Spinal cord (tissue), 10 donors: ENCODE measurements at places on chromosomes 4 and X. TPM values are rescaled to one million over a fixed set of nuclear protein-coding genes. Genes with fewer than 3 reads are reported as not detected.

DNA sequence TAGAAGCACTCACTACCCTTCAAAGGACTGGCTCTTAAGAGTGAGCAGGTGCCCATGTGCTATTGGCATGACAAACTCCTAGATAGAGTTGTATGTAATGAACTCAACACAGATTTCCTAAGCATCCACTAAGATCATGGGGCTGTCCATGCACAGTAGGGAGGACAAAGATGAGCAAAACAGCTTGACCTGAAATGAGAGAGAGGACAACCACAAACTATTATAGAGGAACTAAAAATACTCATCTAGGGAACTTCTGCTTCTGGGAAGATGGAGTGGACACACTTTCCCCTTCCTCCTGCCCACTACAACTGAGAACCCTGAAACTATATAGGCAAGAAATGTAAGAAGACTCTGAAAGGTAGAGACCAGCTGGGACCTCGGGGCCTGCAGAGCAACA lies 20.8 kb upstream of the TMEM128 start:
- peaks cover 26% of the 10 kb centered on the region for H3K36me3 ChIP-seq
- no peak overlapping the region for H3K4me3 ChIP-seq
- H3K27me3 ChIP-seq = no peaks in the 10 kb centered on the region
- H3K4me1 ChIP-seq = no peaks in the 10 kb centered on the region
- no peak for DNase-seq
- H3K27ac ChIP-seq = no peak overlapping the region

DNA sequence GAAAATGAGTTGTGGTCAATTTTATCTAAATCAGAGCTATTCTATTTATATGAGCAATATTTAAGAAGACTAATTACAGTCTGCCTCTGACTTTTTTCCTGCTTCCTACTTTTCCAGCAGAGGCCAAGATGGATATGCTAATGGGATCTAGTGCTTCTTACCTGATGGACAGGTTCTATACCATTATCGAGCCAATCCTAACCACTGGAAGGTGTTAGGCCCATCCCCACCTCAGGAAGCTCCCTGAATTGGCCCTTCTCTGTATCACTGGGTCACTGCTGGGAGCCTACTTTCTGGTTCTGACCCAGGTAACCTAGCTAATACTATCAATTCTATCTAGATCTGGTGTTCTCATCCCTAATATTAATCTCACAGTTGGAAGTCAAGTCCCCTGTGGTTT lies 577 bp upstream of the YIPF7 start:
- no peaks in the 10 kb centered on the region for H3K36me3 ChIP-seq
- H3K27ac ChIP-seq = no peak overlapping the region
- no peak for DNase-seq
- H3K4me1 ChIP-seq = no peaks in the 10 kb centered on the region
- no peaks in the 10 kb centered on the region for H3K27me3 ChIP-seq

DNA sequence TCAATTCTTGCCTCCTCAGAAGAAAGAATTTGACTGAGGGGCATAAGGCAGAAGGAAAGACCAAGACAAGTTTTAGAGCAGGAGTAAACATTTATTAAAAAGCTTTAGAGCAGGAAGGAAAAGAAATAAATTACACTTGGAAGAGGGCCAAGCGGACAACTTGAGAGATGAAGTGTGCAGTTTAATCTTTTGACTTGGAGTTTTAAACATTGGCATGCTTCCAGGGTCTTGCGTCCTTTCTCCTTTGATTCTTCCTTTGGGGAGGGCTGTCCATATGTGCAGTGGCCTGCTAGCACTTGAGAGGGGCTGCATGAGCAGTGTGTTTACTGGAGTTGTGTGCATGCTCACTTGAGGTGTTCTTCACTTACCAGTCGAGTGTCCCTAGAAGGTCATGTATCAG lies 275.8 kb upstream of the IL1RAPL1 start:
- no peaks in the 10 kb centered on the region for H3K4me1 ChIP-seq
- no peak overlapping the region for H3K27ac ChIP-seq

- no peak for DNase-seq
- H3K4me1 ChIP-seq = no peaks in the 10 kb centered on the region
- peaks cover 5% of the 10 kb centered on the region for H3K27me3 ChIP-seq
- H3K27ac ChIP-seq = no peak overlapping the region
Observed at GRCh38 chrX:42149765-42150164, 226.4 kb upstream of the CASK start.

GRCh38 chr4:2929469-2929868 lies 33.7 kb downstream of the NOP14 start:
- peaks cover 88% of the 10 kb centered on the region for H3K36me3 ChIP-seq
- no peak overlapping the region for H3K27ac ChIP-seq
- H3K27me3 ChIP-seq = no peaks in the 10 kb centered on the region
- peaks cover 32% of the 10 kb centered on the region for H3K4me1 ChIP-seq
- H3K4me3 ChIP-seq = no peak overlapping the region
- no peak for DNase-seq

- H3K27me3 ChIP-seq = peaks cover 5% of the 10 kb centered on the region
- no peaks in the 10 kb centered on the region for H3K36me3 ChIP-seq
- H3K4me1 ChIP-seq = no peaks in the 10 kb centered on the region
- H3K4me3 ChIP-seq = no peak overlapping the region
Observed at GRCh38 chrX:11351375-11352295, 58.4 kb downstream of the AMELX start.

DNA sequence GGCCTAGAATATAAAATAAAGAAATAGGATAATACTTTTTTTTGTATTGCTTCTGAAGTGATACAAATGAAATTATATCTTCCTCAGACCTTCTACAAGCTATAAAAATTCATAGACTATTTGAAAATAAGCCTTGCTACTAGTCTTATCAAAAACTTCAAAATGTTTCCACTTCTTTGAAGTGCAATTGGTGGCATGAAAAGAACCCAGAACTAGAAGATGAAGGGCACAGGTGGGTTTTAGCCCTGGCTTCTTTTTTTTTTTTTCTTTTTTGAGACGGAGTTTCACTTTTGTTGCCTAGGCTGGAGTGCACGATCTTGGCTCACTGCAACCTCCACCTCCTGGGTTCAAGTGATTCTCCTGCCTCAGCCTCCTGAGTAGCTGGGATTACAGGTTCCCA lies 44.2 kb downstream of the GSX2 start:
- H3K36me3 ChIP-seq = no peaks in the 10 kb centered on the region
- H3K4me3 ChIP-seq = no peak overlapping the region
- no peak for DNase-seq
- no peaks in the 10 kb centered on the region for H3K4me1 ChIP-seq

DNA sequence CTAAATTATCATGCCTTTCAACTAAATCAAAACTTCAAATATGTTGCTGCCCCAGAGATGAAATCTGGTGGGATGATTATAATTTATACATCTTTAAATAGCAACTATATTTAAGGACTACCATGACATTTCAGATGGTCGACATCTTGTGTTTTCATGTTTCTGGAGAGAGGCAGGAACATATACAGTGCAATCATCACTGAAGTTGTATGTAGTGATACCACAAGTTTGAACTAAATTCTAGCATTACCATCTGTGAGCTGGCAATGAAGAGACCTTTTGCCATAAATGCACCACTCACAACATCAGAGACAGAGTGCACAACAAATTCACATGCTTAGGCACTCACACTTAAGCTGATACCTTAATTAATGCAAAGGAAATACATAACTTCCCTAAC lies 196.4 kb upstream of the GPC4 start:
- no peaks in the 10 kb centered on the region for H3K36me3 ChIP-seq
- no peak overlapping the region for H3K27ac ChIP-seq
- H3K27me3 ChIP-seq = peaks cover 4% of the 10 kb centered on the region
- H3K4me1 ChIP-seq = no peaks in the 10 kb centered on the region
- DNase-seq = no peak

DNA sequence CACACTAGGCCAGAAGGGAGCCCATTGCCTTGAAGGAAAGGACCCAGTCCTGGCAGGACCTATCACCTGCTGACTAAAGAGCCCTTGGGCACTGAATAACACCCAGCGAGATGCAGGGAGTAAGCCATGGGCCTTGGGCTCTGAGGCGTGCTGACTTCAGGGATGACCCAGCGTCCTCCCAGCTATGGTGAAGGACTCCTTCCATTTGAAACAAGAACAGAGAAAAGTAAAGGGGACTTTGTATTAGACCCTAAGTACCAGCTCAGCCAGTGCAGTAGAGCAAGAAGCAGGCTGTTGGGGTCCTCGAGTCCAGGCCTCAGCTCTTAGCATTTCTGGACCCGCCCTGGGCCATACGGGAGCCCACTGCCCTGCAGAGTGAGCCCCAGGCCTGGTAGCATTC lies 5.1 kb downstream of the ETDA start:
- no peaks in the 10 kb centered on the region for H3K27me3 ChIP-seq
- H3K36me3 ChIP-seq = no peaks in the 10 kb centered on the region
- DNase-seq = no peak

DNA sequence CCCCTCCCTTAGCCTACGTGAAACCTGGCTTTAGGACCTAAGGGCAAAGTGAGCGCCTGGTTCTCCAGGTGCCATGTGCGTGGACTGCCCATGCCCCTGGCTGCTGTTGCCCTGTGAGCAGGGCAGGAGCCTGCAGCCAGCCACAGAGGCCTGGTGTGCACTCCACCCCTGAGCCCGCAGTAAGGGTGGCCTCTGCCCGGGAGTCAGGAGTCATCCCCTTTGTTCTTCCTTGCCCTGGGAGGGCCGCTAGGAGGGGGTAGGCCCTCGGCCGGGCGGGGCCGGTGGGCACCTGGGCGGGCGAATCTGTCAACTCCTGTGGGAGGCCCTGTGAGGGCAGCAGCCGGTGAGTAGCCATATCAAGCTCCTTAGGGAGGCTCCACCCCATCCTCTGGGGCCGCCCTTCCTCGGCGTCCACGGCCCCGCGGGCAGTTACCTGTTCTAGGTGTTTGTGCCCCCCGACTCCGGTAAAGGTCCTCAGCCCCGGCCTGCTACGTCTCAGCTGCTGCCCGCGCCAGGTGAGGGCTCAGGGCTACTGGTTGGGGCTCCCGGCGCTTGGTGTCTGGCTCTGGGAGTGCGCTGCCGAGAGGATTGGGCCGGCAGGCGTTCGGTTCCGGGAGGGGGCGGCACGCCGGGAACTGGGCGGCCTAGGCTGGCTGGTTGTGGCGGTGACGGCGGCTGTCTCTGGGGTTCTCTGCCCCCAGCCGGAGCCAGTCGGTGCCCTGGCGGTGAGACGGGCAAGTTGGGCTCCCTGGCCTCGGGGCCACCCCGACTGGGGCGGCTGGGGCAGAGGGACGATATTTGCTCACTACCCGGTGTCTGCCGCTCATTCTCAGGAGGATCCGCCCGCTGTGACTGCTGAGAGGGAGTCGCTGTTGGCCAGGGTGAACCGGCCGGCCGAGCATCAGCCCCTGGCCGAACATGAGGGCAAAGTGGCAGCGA lies 1060.2 kb downstream of the TECRL start:
- H3K27me3 ChIP-seq = no peaks in the 10 kb centered on the region
- no peak overlapping the region for H3K4me3 ChIP-seq
- H3K36me3 ChIP-seq = no peaks in the 10 kb centered on the region
- no peak for DNase-seq

- no peaks in the 10 kb centered on the region for H3K4me1 ChIP-seq
- no peak for DNase-seq
- H3K4me3 ChIP-seq = no peak overlapping the region
Observed at GRCh38 chr4:113371111-113371510, 321.7 kb downstream of the ANK2 start.

- H3K36me3 ChIP-seq = no peaks in the 10 kb centered on the region
- H3K27me3 ChIP-seq = no peaks in the 10 kb centered on the region
- DNase-seq = no peak
- no peak overlapping the region for H3K4me3 ChIP-seq
Observed at GRCh38 chrX:85611926-85612325, 232.5 kb upstream of the POF1B start.

DNA sequence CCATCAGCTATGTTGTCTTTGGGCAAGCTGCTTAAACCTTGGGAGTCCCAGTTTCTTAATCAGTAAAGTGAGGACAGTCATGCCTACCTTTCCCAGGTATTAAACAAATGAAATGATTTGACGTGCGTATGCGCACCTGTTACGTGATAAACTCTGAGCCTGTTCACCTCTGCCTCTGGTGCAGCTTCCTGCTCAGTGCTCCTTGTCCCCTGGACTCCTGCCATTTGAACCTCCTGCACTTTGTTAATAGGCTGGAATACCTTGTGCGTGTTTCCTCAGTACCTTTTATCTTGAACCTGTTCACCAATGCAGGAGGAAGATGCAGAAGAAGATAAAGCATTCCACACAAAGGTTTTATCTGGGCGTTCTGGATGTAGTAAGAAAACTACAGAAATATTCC lies 211.9 kb downstream of the CEP135 start:
- no peaks in the 10 kb centered on the region for H3K4me1 ChIP-seq
- H3K27ac ChIP-seq = no peak overlapping the region
- no peaks in the 10 kb centered on the region for H3K27me3 ChIP-seq
- no peak overlapping the region for H3K4me3 ChIP-seq

DNA sequence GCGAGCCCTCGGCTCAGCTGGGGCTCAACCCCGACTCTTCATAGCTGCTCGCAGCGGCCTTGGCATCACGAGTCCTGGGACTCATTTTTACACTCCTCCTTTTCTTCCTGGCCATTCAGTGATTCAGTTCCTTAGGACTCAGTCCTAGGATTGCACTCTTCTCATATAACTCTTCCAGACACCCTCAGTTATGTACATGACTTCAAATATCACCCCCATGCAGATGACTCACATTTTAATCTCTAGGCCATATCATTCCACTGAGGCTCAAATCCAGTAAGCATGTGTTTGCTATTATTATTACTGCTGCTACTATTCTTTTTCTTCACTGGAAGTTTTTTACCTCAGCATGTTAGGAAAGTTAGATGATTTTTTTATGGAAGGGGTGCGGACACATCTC lies 14.4 kb downstream of the ITGB1BP2 start:
- H3K4me1 ChIP-seq = no peaks in the 10 kb centered on the region
- H3K27me3 ChIP-seq = no peaks in the 10 kb centered on the region
- no peak overlapping the region for H3K27ac ChIP-seq
- H3K36me3 ChIP-seq = no peaks in the 10 kb centered on the region
- DNase-seq = no peak

GRCh38 chr4:10023050-10023419 lies 1.7 kb upstream of the SLC2A9 start:
- peaks cover 38% of the 10 kb centered on the region for H3K4me1 ChIP-seq
- H3K36me3 ChIP-seq = no peaks in the 10 kb centered on the region
- no peak for DNase-seq
- H3K27ac ChIP-seq = no peak overlapping the region
- H3K27me3 ChIP-seq = no peaks in the 10 kb centered on the region

- H3K4me3 ChIP-seq = no peak overlapping the region
- H3K27ac ChIP-seq = no peak overlapping the region
Observed at GRCh38 chr4:544386-545105, 31.5 kb downstream of the TMEM271 start.

GRCh38 chr4:80619070-80619674 lies 283.6 kb downstream of the CFAP299 start:
- no peak overlapping the region for H3K4me3 ChIP-seq
- no peaks in the 10 kb centered on the region for H3K27me3 ChIP-seq
- H3K36me3 ChIP-seq = no peaks in the 10 kb centered on the region
- no peaks in the 10 kb centered on the region for H3K4me1 ChIP-seq
- H3K27ac ChIP-seq = no peak overlapping the region

AVPR2 gene
- 0.11 TPM for total RNA-seq

ARL13A gene
- total RNA-seq = not detected

DDX53 gene
- total RNA-seq = not detected

SOX3 gene
- 2.3 TPM for total RNA-seq

ARHGAP36 gene
- total RNA-seq = 21.0 TPM

PORCN gene
- 11.2 TPM for total RNA-seq

DMRTC1B gene
- total RNA-seq = 1.5 TPM

NR3C2 gene
- 27.0 TPM for total RNA-seq
